Tibial nerve (tissue), 4 donors: ENCODE measurements at places on chromosomes 2 and 18. TPM values are rescaled to one million over a fixed set of nuclear protein-coding genes. Genes with fewer than 3 reads are reported as not detected.

GRCh38 chr2:66430505-66431273 is 4.2 kb upstream of the MEIS1 start:
- no peak for DNase-seq

The QPCT gene
- 1.5 TPM for total RNA-seq

The HOXD12 gene
- not detected for total RNA-seq

DNA sequence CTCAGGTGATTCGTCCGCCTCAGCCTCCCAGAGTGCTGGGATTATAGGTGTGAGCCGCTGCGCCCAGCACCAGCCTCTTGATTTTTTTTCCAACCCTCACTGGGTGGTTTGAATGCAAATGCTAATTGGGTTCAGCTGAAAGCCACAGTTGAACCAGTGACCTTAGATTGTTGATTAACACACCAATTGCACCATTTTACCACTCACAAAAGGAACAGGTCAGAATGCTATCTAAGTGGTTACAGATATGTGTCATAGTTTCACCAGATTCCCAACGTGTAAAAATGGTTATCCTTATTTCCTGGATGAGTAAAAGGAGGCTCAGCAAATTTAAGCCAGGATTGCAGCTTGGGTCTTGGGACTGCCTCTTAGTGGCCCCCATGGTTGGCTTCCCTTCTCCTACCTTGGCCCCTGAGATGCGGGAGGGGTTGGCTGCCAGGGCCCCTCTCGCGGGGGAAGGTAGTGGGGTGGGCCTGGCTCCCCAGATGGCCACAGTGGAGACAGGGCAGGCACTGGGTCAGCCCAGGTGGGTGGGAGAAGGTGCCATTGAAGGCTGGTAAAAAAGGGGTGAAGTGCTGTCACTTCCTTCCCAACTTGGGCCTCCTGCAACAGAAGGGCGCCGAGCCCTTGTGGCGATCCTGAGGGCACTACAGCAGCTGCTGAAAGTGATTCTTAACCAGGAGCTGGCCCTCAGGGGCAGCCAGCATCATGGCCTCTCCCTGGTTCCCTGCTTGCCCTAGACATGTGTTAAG is 164.9 kb upstream of the HAAO start:
- DNase-seq: no peak
